ENCODE measurements at places on chromosomes 7 and 10.

DNA sequence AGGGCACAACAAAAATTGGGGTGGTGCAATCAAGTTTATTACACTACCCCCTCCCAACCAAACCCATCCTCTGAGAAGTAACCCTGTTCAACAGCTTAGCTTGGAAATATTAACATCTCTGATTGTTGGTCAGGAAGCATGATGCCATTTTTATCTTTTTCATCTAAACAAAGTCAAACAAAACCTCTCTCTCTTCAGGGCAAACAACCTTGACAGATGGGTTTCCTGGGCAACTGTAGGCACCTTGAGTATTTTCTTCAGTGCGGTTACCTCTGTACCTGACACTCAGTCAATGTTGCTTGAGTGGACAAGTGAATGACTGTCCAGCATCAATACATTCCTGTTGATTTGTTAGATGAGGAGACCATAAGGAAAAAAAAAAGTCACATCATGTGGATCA, 183.6 kb downstream of the NRP1 start:
- no peak for DNase-seq

GRCh38 chr7:6071406-6071805, 40.2 kb downstream of the ANKRD61 start:
- no peak for DNase-seq

- DNase-seq = no peak
Measured at GRCh38 chr7:20343941-20344340, 13.2 kb downstream of the ITGB8 start.

- DNase-seq = no peak
Measured at GRCh38 chr10:52019077-52019555, 295.0 kb upstream of the DKK1 start.

GRCh38 chr7:2326951-2327350, 12.7 kb upstream of the SNX8 start:
- DNase-seq = no peak

DNA sequence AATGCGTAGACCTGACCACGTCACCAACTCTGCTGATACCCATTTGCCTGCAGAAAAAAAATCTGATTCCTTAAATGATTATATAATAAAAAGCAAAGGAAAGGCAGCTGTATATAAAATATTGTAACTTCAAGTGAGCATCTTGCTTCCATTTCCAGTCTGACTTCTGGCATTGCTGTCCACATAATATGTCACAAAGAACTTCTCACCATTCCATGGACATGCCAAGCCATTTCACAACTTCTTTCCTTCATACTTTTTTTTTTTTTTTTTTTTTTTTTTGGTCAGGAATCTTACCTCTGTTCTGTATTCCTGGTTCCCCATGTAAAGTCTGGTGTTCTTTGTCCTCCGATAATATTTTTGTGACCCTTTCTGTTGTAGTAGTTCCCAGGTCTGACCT, 165.5 kb downstream of the SND1 start:
- no peak for DNase-seq

- no peak for DNase-seq
Measured at GRCh38 chr7:71389976-71390375, 258.0 kb downstream of the GALNT17 start.

DNA sequence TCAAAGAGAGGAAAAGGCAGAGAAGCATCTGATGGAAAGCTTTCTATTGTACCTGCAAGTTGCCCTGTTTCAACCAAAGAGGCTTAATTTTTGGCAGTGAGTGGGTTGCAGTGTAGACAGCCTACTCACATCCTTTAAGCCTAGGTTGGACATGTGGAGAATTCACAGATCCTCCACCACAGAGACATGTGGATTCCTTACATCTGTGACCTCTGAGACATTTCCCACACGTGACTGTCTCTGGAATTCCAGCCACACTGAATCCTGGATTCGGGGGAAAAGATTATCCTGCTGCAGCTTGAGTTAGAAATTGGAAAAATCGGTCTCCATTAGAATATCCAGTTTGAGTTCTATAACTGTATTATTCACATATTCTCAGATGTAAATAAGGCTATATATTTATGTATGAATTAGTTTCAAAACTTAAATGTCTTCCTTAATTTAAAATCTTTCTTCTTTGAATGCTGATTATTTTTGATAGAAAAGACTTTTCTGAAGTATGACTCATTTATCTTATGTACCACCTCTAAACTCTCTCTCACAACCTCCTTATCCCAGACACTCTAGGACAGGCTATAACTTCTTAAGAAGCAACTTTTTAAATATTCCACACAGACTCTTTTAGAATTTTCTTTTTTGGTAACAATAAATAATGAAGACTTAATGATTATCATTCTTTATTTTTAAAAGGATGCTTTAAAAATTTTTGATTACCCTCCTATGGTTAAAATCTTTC, 123.3 kb downstream of the TWIST1 start:
- DNase-seq = no peak

DNA sequence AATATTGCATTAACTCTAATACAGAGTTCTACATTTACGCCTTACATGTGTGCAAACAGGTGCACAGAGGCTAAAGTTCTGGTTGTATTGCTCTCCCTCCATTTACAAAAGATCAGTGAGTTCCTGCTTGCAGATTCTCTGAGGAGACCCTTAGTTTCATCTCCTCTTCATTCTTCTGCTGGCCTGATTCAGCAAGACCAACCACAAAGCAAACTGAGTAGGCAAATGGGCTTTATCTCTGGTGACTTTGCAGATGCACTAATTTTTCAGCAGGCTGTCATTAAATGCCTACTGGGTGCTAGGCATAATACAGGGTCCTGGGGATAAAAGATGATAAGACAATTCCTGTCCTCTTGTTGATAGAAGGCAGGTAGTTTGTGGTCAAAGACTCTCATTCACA, 56.4 kb downstream of the MET start:
- DNase-seq = no peak

DNA sequence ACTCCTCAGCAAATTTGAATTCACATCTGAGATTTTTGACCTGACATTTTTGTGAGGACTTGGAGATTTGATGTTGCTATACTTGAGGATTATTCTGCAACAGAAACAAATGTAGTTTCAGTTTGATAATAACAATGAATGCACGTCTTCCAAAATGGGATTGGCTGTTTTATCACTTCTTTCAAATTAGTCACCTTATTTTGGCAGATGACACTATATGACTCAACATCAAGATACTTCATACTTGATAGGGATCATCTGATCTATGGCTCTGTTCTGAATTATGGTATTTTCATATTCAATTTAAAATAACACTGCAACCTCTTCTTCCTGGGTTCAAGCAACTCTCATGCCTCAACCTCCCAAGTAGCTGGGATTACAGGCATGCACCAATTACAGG, 24.2 kb downstream of the ARL5B start:
- no peak for DNase-seq

DNA sequence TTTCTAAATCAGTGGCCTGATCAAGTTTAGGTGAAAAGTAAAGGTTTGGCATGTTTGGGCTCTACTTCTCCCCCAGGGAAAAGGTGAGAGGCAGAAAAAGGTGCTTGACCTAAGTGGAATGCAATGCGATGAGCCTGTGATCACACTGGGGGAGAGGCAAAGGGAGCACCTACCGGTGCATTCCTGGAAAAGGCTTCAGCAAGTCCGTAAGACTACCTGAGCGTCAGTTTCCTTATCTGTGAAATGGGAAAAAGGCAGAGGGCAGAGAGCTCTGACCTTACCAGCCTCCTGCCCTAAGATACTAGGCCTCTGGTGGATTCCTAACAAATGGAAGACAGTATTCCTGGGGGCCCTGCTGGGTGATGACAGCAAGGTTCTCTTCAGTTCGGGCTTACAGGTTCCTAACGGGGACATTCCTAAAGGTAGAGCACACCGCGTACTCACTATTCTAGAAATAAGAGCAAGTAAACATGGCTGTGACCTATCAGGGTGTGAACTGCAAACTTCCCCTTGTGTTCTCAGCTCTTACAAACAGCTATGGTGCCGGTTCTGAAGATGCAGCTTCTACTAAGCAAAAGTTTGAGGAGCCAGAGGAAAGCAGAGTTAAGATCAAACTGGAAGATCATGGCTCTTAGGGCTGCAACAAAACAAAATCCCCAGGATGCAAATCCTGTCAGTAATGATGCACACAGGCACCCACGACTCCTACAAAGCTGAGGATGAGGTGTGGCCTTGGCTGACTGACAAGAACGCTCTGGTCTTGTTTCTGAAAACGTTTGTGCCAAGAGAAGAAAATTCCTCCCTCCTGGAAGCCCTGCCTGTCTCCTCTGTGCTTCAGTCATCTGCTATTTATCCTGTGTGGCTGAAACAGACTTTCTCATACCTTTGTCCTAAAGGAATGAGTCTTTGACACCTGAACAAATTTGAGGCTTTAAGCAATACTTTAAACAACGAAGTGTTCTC, 13.3 kb upstream of the ACSL5 start:
- no peak for DNase-seq

DNA sequence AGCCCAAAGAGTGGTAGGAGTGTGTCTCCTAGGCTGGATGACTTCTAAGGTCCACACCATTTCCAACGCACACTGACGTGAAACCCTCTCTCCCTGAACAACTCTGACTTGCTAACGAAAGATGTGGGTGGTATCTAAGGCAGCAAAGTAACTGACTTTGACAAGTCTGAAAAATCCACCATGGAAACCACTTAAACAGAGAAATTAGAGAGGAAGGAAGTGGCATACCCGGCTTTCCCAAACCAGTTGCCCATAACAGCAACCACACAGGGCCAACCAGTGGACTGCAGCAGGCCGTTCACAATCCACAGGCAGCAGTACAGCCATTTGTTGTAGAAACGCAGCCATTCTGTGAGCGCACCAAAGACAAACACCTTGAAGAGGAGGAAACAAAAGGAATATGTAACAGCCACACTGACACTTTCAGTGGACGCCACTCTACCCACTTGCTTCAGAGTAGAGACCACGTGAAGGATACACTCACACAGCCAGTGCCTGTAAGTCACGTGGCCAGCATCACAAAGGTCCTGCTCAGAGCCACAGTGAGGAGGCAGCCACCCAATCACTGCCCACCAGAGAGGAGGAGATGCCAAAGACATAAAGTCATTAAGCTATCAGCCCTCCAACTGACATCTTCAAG, 39.8 kb downstream of the SLC37A3 start:
- DNase-seq = no peak

- no peak for DNase-seq
Measured at GRCh38 chr7:44071726-44072363, 6.5 kb upstream of the PGAM2 start.

DNA sequence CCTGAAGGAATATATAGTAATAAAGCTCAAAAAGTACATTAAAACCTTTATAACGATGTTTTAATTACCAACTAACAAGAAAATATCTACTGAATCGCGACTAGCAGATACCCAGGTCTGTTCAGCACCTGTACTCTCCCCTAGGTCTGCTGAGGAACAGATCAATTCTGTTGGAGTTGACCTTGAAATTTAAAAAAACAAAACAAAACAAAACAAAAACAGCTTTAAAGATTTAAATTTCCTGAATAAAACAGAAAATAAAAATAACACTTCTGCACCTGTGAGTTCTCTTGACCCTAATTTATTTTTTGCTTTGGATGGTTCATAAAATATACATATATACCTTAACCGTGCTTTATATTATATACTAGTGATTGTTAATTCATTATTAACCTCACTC, 24.6 kb downstream of the DIP2C start:
- DNase-seq = no peak

DNA sequence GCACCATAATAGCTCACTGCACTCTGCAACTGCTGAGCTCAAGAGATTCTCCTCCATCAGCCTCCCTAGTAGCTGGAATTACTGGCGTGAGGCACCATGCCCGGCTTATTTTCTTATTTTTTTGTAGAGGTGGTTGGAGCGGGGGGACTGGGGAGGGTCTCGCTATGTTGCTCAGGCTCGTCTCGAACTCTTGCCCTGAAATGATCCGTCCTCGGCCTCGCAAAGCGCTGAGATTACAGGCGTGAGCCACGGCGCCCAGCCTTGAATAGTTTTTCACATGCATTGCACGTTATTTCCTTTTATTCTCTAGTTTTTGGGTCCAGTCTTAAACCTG, 526 bp upstream of the LAMTOR4 start:
- no peak for DNase-seq

DNA sequence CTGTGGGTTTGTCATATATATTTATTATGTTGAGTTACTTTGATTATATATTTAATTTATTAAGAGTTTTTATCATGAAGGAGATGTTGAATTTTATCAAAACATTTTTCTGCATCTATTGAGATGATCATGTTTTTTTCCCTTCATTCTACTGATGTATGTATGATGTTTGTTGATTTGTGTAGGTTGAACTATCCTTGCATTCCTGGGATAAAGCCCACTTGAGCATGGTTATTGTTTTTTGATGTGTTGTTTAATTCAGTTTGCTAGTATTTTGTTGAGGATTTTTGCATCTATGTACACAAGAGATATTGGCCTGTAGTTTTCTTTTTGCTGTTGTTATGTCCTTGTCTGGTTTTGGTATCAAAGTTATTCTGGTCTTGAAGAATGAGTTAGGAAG, 31.1 kb downstream of the SCART1 start:
- DNase-seq = no peak

DNA sequence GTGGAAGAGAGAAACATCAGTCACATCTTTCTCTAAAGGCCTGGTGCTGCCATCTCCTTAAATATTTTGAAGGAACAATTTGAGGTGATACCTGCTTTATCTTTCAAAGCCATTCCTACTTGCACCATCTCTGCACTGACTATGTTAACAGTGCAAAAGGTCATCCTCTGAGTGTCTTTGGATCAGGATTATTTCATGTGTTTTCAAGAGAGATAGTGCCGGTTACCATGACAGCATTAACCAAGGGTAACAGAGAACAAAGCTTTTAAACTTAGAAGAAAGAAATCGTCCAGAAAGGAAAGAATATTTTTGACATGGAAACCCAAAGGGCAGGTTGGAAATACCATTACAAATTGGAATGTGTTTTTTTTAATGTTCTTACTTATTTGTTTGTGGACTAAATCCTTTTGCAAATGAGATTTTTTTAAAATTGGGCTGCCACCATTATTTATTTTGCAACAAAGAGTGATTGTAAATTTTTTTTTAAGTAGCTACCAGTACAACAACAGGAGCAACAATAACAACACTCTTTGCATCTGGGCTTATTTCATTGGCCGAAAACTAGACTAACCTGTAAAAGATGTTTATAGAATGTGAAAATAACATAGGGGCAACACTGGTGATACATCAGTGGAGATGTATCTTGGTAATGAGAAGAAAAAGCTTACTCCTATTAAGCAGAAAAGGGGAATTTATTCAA, 234.2 kb downstream of the CREB5 start:
- DNase-seq = no peak

DNA sequence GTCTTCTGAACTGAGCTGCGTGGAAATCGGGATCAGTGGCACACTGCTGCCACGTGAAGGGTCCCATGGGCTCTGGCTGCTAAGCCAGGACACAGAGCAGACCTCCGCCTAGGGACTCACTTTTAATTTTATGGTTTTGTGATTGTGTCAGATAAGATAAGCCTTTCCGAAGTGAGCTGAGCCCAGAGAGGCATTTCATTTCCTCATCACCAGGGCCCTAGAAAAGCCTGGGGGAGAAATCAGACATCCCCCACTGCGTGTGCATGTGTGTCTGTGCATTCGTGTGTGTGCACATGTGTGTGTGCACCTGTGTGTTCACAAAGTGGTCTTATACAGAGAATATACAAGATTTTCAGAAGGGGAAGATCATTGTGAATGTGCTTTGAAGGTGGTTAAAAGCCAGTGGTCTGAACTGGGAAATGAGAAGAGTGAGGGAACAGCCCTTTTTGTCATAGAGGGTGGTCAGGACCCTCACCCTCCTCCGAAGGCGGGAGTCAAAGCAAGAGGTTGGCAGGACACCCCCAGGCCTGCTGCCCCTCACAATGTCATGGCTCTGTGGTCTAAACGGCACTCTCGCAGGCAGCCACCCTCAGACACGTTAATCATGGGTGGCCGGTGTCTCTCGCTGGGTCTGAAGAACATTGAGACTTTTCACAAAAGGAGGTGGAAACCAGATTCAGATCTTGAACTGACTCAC, 176.1 kb upstream of the PFKP start:
- no peak for DNase-seq

GRCh38 chr7:92720604-92721350, 115.6 kb downstream of the CDK6 start:
- no peak for DNase-seq
